ENCODE measurements at places on chromosomes 16 and 17.

- DNase-seq = peak; percentile 39
Observed at GRCh38 chr17:7043497-7044198, at the start of gene SLC16A11. TSS of gene SLC16A11 (minus strand) at chr17:7044092. CDS start at chr17:7043513, 579 bp downstream.

- DNase-seq = no peak
Observed at GRCh38 chr17:52673791-52674190, 515.3 kb upstream of the CA10 start.

GRCh38 chr17:69485251-69485661 is 70.8 kb downstream of the MAP2K6 start:
- DNase-seq = no peak

DNA sequence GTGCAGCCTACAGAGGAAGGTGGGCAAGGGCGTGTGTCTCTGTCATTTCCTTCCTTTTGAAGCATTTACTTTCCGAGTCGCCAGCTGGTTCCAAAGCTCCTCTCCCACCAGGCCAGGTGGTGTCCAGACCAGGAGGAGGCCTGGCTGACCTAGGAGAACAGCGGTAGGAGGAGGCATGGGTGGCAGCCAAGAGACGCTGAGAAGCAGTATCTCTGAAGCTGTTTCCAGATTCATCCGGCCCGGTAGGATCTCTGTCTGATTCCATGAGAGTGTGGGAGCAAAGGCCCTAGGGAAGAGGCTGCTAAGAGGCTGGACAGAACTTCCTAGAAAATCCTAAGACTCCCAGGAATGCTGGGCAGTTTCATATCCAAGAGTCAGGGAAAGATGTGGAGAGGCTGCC is 20.3 kb downstream of the MEOX1 start:
- no peak for DNase-seq

DNA sequence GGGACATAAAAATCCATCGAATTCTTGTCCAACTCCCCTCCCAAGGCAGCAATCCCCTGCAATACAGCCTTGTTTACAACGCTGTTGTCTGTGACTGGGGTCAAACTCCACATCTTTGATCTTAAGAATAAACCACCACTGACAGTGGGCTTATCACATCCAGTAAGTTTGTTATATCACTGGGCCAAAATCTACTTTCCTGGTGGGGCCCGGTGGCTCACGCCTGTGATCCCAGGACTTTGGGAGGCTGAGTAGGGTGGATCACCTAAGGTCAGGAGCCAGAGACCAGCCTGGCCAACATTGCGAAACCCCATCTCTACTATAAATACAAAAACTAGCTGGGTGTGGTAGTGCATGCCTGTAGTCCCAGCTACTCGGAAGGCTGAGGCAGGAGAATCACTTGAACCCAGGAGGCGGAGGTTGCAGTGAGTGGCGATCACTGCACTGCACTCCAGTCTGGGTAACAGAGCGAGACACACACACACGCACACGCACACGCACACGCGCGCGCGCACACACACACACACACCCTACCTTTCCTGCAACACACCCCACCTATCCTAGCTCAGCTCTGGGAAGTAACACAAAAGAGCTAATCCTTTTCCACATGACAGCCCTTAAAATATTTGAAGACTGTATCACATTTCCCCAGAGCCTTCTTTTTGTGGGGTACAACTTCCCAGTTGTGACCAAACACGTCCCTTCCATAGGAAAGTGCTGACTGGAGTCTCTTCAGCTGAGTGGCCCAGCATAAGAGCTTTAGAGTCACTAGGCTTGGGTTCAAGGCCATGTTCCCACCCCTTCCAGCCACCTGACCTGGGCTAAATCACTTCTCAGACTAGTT is 20.9 kb upstream of the ABCC1 start:
- no peak for DNase-seq

- DNase-seq = no peak
Observed at GRCh38 chr16:68468842-68469241, 20.5 kb upstream of the SMPD3 start.

GRCh38 chr17:81131486-81132196 is 33.7 kb upstream of the PVALEF start:
- no peak for DNase-seq

DNA sequence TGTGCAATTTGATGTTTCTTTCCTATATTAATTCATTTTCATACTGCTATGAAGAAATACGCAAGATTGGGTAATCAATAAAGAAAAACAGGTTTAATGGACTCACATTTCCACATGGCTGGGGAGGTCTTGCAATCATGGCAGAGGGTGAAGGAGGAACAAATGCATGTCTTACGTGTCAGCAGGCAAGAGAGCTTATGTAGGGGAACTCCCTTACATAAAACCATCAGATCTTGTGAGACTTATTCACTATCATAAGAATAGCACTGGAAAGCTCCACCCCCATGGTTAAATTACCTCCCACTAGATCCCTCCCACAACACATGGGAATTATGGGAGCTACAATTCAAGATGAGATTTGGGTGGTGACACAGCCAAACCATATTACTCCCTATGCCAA is 418.9 kb upstream of the MAF start:
- DNase-seq = no peak

GRCh38 chr16:59351305-59351903 is 617.3 kb upstream of the GOT2 start:
- no peak for DNase-seq

DNA sequence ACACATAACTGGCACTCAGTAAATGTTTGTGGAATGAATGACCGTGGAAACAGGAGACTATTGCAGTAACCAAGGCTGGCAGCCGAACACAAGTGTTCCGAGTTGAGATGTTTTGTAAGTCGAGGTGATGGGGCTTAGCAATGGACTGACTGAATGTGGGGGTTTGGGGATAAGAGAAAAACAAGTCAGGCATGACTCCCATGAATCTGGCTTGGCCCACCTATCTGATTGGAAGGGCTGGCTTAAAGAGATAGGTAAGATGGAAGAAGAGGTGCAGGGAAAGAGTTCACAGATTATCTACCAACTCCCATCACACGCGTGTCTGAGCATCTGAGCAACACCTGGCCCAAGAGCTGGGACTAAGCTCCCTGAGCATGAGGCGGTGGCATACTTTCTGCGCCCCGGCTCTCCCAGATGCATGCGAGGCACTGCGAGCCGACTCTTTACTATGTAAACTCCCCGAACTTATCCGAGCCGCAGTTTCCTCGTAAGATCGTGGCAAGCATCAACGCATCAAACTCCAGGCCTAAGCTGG is 539 bp downstream of the IFT20 start:
- no peak for DNase-seq

DNA sequence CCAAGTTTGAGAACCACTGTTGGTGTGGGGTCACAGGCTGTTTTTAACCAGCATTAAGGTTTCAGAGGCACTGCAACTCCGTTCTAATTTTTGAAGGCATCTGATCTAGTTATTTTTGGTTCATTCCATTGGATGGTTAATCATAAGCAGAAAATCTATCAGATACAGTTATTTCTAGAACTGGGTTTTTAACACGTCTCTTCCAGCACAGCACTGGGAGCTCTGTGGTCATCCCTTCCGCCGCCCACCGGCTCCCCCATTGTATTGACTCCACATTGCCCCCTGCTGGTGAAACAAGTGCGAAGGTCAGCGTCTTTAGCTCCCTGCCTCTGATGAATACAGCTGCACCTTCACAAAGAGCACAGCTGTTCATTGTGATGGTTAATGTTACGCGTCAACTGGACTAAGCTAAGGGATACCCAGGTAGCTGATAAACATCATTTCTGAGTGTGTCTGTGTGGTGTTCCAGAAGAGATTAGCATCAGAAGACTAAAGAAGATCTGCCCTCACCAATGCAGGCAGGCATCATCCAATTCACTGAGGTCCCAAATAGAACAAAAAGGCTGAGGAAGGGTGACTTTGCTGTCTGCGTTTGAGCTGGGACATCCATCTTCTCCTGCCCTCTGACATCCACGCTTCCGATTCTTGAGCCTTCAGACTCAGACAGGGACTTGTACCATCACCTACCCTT is 8.5 kb downstream of the CCL18 start:
- DNase-seq = peak; percentile 80

GRCh38 chr16:3274947-3275346 is 8.3 kb upstream of the ZNF263 start:
- DNase-seq = no peak

- DNase-seq = no peak
Observed at GRCh38 chr16:60674241-60674640, 1362.0 kb downstream of the CDH8 start.

GRCh38 chr16:85005285-85006069 is 5.9 kb downstream of the ZDHHC7 start:
- no peak for DNase-seq

GRCh38 chr17:17959520-17960361 is 12.5 kb downstream of the TOM1L2 start:
- DNase-seq = peak; percentile 27

DNA sequence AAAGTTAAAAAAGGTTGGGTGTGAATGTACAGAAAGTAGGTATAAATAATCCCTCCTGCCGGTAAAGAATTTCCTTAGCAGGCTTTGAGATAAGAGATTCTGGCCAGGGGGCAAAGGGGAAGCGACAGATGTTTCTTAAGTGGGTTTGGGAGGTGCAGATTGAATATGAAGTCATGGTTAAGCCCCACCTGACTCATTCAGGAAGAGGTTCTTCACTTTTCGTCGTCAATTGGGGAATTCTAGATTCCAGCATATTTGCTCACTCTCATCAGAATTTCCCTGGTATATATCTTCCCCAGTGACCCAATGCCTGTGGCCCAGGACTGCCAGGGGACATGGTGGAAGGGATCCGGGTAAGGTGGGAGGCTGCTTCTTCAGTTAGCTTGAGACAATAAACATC is 127.8 kb downstream of the CPPED1 start:
- no peak for DNase-seq

GRCh38 chr17:18877104-18877645 is 19.2 kb downstream of the PRPSAP2 start:
- no peak for DNase-seq

GRCh38 chr16:26491101-26491670 is 575.5 kb upstream of the C16orf82 start:
- DNase-seq = no peak

DNA sequence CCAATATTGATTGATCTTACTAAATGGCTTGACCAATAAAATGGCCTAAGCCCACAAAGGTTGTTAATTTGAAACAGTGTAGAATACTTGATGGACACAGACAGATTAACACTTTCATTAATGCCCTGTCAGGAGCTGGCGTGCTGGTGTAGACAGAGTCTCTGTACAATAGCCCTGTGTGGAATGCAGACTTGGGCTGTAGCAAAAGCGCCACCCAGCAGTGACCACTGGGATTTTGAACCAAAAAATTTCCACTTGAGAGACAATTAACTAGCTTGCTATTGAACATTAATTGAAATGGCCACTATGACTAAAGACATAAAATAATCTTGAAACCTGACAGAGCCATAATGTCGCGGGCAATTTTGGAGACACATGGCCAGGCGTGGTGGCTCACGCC is 19.7 kb upstream of the GUCY2D start:
- no peak for DNase-seq

DNA sequence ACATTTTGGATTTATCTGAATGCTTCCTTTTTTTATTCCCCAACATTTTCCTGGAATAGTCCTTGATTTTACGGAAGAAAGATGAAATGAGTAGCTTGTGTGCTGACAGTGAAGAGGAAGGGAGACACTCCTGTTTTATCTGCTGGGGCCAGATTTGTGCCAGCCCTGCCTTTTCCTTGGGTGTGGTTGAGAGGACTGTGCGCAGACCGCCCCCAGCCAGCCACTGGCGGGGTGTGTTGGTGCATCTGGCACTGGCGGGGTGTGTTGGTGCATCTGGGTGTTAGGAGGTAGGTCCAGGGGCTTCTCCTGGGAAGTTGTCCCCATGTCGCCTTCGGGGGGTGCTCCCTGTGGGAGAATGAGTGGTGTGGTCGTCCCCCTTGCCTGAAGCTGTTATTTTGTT is 39.5 kb downstream of the RAP1GAP2 start:
- DNase-seq = no peak

DNA sequence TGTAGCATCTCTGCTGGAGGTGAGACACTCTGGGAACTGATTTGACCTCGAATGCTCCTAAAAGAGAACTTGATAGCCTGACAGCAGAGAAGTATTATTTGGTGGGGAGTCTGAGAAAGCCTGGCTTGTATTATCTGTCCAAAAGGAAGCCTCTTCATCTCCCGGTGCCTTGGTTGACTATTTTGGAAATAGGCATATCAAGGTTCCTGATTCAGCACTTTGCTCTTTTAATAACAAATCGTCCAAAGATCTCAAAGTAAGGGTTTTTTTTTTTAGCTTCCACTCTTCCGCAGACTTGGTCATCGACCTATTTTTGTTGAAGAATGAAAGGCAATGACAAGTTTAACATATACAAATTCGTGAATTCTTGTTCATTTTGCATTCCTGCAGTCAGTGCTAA is 14.8 kb downstream of the TMEM186 start:
- DNase-seq = no peak

DNA sequence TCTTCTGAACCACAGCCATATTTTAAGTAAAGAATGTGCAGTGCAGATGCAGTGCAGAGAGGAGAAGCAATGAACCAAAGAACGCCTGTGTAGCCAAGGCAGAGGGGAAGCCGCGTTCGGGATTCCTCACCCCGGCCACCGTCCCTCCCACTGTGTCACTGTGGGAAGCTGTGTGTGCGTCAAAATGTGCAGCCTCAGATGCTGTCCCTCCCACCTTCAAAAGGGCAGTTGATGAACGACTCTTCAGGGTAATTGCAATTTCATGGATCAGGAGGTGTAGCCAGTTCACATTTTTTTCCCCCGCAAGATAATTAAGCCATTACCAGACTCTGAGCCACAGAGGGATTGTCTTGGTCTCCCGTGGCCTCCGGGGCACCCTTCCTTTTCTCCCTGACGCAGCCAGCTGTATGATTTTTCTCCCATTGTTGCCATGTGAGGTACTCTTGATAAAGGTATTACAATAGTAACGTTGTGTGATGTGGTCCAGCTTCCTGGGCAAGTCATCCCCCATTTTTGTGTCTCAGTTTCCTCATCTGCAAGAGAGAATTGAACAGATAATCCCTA is 190.0 kb downstream of the FOXL1 start:
- DNase-seq = no peak

DNA sequence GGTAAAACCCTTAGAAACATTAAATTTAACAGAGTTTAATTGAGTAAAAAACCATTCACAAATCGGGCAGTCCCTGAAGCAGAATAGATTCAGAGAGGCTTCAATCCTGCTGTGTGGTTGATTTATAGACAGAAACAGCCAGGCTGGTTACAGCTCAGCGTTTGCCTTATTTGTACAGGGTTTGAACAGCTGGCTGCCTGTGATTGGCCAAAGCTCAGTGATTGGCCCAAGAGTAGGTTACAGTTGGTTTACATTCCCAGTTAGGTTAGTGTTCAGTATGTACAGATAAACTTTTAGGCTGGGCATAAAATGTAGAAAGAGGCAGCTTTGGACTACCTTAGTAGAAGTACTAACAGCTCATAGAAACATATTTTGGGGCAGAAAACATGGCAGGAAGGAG is 210.4 kb upstream of the ELAC2 start:
- no peak for DNase-seq

Measured in stimulated activated CD4-positive, alpha-beta T cell treated with anti-CD3 and anti-CD28 coated beads, Interleukin-4, amount 100 ng/mL, for 24 hours (primary cell).